ENCODE measurements at places on chromosomes 4 and X. TPM values are rescaled to one million over a fixed set of nuclear protein-coding genes. Genes with fewer than 3 reads are reported as not detected.

DNA sequence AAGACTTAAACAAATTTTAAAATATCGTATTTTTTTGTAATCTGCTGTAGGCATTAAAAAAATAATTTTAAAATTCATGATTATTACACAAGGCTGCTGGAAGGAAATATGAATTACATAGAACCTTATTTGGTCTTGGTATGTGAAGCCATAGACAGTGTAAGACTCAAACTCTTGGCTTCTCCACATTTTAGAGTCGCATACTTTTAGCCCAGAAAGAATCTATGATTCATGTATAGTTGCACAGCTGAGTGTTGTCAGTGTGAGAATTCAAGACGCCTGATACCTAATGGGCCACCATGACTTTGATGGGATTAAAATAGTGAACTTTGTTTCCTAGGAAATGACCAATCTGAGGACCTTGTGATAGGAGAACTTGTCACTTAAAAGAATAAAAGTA lies 1.4 kb downstream of the INTU start:
- no peak for DNase-seq

GRCh38 chr4:70746179-70746839 lies 24.5 kb downstream of the RUFY3 start:
- peak; percentile 85 for DNase-seq

DNA sequence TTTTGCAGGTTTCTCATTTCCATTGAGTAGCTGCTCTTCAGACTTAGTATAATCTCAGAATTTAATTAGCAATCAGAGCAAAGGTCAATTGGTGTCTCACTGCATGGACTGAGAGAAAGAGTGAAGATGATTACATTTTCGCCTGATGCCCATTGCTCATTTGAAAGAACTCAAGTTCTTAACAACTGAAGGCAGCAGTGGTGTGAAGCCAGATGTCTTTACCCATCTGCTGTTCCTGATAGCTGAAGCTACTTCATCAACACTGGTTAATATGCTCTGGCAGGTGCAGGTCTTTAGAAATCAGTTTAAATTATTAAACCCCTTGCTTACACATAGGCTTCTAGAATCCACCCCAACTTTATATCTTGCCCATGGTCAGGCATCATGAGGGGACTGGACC lies 64.5 kb upstream of the FRAS1 start:
- no peak for DNase-seq

Gene HSD17B13
- 1.0 TPM for polyA plus RNA-seq
